ENCODE measurements at places on chromosomes 1 and 21.

DNA sequence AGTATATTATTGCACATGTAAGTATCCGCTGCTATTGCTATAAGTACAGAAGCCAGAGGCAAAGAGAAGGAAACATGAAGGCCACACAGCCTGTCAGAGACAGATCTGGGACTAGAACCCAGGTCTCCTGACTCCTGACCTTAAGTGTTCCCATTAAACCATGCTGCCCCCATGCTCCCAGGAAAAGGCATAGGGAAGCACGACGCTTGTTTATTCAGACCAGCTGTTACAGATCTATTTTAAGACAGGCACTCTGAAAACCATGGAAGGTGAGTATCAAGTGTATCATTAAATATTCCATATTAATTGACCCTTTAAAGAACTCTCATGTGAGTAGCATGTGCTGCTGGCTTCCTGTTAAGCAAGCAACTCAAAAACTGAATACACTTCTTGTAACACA is 11.4 kb downstream of the VAV3 start:
- no peak for DNase-seq

GRCh38 chr1:170168265-170168664 is 22.5 kb downstream of the NTMT2 start:
- DNase-seq, result no peak

- no peak for DNase-seq
These were observed 72.1 kb upstream of the ZBTB40 start for GRCh38 chr1:22379566-22379965.

DNA sequence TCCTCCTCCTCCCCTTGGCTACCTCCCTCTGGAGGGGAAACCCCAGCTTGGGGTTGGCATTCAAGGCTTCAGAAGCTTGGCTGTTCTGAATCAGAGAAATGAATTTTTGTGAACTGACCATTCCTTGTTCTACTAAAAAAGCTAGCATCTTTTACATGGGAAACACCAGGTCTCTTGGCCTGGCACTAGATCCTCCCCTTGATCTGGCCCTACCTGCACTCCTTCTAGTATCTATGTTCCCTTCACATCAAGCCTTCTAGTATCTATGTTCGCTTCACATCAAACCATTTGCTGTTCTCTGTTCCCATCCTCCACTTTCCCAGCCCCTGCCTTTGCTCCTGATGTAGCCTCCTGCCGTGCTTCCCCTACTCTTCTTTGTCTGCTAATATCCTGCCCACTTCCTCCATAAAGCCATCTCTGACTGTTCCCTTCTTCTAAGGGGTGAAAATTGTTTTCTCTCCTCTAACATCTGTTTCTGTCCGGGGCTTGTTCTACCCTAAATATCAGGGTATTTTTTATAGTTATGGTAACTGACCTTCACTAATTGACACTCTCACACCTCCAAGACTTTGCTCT is 25.8 kb downstream of the FAM151A start:
- no peak for DNase-seq

GRCh38 chr21:38333301-38334272 is 76.8 kb downstream of the KCNJ15 start:
- peak; percentile 29 for DNase-seq

- no peak for DNase-seq
These were observed 17.8 kb upstream of the HSD3B1 start for GRCh38 chr1:119489201-119489600.

- peak; percentile 75 for DNase-seq
These were observed at the start of gene CSF1 for GRCh38 chr1:109910123-109910962. Gene CSF1, plus strand, starts transcription at chr1:109910849. Its CDS starts 175 bp downstream, at chr1:109911024.

DNA sequence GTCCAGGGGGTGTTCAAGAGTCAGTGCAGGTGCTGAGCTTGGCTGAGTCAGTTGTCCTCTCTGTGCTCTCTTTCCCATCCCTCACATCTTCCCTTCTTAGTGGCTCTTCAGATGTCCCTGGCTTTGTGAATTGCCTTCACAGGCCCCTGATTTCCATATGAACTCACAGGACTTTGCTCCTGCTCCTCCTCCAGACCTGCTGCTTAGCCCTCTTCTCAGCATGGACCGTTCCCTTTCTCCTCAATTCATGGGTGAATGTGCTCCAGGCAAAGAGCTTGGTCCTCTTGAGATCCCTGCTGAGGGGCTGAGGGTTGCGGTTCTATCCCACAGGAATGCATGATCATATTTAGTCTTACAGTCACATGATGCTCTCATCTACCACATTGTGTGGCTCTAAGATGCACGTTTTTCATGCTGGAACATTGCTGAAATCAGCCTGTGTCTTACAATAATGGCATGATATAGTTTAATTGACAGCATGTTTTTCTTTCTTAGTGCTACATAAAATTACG is 30.5 kb downstream of the CACNA1E start:
- DNase-seq, result no peak

GRCh38 chr1:234614081-234614489 is 4.1 kb upstream of the IRF2BP2 start:
- no peak for DNase-seq

DNA sequence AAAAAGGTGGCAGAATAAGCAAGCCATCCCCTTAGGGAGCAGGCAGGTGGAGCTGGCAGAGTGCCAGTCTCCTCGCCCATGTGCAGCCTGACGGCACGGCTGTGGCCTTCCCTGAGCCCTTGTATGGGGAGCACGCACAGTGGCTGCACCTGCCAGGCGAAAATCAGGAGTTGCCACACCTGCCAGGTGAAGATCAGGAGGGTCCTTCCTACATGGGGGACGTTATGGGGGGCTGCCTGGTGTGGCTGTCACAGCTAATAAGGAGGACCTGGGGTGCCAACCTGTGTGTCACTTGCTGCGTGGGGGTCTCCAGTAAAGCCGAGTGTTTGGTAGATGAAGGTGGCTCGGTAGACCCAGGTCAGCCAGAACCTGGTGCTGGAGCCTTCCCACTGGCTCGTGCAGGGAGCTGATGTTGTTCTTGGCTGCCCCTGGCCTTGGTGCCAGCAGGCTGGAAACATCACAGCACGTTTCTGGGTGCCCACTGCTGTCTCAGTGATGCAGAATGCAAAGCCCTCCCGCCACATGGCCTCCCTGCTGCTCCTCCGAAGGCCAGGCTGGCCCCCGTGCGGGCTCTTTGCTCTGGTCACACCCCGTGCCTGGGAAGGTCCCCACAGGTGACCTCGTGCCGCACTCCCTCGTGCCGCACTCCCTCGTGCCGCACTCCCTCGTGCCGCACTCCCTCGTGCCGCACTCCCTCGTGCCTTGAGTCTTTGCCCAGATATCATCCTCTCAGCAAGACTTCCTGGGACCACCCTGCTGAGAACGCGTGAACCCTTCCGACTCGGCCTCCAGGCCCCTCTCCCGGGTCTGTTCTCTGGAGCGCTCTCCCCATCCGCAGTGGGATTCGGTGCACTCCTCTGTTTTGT is 55.4 kb downstream of the SLC37A1 start:
- no peak for DNase-seq

GRCh38 chr1:173269490-173270230 is 62.5 kb upstream of the TNFSF4 start:
- no peak for DNase-seq

DNA sequence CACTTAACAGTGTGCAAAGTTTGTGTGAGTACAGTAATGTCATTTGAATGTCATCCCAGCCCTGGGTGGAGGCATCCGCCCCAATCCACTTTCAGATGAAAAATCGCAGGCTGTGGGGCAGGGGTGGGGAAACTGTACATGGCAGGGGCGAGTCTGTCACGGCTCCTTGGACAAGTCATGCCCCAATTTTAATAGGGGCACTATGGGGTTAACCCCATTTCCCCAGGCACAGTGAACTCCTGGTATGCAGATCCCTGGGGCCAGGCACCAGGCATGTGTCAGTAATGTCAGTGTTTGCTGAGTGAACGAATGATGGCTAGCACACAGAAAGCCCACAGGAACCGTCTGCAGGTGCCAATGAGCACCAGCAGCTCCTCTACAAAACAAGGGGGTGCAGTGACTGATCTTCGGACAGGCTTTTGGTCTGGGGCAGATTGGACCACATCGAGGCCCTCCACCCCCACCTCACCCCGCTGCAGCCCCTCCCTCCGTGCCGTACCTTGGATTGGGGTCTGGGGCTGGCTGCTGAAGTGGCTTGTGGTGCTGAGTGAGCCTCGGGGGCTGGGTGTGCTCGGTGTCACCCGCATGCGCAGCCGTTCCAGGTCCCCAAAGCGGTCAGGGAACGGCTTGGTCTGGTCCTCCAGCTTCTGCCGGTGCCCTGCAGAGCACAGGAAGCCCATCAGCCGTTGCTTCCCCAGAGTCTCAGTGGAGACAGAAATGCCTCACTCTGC is 23.2 kb downstream of the RUNX3 start:
- no peak for DNase-seq

GRCh38 chr21:43987509-43987908 is 24.6 kb upstream of the TRAPPC10 start:
- no peak for DNase-seq

- no peak for DNase-seq
These were observed 3.1 kb upstream of the SLC16A4 start for GRCh38 chr1:110393691-110394492.

DNA sequence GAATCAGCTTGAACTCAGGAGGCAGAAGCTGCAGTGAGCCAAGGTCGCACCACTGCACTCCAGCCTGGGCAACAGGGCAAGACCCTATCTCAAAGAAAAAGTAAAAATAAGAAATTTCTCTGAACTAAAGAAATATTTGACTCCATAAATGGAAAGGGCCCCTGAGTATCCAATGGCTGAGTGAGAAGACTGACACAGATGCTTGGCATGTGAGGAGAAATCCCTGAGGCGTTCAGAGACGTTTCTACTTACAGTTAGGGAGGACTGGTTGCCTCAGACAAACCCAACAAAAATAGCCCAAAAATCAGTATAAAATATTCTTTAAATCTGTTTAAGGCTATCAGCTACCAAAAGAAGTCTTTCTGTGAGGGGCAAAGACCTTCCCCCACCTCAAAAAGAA is 3.0 kb upstream of the SUMO3 start:
- DNase-seq, result no peak

GRCh38 chr1:191707288-191707687 is 451.0 kb upstream of the RGS18 start:
- no peak for DNase-seq

GRCh38 chr21:35548904-35549615 is 500.0 kb upstream of the RUNX1 start:
- DNase-seq, result no peak

- DNase-seq, result no peak
These were observed 111.8 kb downstream of the FGGY start for GRCh38 chr1:59408608-59409240.

DNA sequence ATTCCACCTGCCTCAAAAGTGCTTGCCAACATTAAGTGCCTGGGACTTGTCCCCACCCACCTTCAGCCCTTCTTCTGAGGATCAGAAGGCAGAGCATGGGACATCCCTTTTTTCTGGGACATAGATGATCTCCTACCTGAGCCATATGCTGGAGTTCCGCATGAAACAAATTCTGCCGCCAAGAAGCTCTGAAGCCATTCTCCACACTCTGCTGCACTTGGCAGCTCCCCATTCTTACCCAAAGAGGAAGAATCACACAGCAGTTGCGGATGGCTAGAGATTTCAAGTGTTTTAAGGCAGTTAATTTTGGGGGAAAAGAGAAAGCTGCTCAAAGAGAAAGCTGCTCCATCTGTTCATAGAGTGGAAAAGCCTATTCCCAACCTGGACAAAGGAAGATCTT is 197.3 kb upstream of the COA6 start:
- DNase-seq, result no peak

GRCh38 chr1:20199403-20199802 is 13.1 kb upstream of the PLA2G2C start:
- DNase-seq, result no peak

DNA sequence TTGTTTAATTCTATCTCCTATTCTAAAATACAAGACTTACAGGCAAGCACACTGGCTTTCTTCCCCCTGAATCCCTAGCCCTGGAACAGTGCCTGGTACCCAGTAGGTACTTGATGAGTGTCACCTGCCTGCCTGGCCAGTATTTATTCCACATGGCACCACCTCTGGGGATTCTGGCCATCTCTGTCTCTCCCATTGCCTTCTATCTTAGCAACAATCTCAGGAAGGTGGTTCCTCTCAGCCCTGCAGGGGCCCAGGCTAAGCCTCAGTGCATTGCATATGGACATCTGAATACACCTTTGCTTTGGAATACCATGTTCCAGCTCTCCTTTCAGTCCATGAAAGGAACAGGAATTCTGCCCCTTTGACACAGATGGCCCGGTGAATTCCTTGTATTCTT is 81.0 kb downstream of the HIVEP3 start:
- DNase-seq, result no peak

DNA sequence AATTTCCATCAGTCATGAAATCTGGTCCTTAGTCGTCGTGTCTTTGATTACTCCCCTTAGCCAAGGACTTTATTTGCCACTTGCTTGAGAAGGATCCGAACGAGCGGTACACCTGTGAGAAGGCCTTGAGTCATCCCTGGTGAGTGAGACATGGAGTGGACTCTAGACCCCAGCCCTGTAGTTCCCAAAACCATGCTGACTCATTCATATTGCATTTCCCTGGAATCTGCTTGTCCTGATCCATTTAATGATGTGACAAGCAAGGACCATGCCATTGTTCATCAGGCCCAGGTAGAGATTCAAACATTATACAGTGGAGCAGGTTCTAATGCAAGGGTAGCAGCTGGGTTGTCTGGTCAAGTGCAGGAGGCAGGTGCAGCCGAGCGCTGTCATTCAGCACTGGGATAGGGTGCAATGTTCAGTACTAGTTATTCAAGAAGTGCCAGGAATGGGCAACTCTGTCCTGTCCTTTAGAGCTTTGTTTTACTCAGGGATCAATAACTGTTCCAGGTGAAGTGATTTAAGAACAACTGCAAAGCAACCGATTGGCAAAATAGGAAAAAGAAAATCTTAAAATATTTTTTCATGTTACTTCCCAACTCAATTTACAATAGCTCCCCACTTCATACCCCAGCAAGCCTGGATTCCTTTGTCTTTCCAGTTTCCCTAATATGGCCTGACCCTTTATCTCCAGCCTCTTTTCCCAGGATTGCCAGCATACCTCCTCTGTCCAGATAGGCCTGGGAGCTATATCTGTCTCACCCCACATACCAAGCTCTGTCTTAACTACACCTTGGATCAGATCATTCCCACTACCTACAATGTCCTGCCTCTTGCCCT is 26.5 kb downstream of the CAMK1G start:
- no peak for DNase-seq

DNA sequence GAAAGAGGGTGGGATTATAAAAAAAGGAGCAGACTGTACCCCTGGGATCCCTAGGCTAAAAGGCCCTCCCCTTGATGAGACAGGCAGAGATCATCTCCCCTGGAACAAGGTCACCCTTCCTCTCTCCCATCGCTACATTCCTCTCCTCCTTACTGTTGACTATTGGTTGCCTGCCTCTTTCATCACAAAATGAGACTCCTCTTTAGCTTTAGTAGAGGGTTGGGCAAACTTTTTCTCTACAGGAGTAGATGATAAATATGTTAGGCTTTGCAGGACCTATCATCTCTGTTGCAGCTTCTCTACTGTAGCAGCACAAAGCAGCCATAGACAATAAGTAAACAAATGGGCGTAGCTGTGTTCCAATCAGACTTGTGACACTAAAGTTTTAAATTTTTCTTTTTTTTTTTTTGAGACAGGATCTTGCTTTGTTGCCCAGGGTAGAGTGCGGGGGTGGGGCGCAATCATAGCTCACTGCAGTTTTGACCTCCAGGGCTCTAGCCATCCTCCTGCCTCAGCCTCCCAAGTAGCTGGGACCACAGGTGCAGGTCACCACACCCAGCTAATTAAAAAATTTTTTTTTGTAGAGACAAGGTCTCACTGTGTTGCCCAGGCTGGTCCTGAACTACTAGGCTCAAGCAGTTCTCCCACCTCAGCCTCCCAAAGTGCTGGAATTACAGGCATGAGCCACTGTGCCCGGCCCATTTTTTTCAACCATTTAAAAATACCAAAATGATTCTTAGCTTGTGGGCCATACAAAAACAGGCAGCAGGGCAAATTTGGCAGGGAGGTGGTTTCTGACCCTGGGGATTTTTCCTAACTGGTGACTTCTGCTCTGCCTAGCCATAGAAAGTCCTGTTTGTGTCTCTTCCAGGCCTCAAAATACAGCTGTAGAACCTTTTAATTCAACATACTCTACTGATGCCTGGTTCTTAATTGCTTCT is 15.1 kb downstream of the MCL1 start:
- no peak for DNase-seq
